ENCODE measurements at places on chromosomes 5 and 9.

DNA sequence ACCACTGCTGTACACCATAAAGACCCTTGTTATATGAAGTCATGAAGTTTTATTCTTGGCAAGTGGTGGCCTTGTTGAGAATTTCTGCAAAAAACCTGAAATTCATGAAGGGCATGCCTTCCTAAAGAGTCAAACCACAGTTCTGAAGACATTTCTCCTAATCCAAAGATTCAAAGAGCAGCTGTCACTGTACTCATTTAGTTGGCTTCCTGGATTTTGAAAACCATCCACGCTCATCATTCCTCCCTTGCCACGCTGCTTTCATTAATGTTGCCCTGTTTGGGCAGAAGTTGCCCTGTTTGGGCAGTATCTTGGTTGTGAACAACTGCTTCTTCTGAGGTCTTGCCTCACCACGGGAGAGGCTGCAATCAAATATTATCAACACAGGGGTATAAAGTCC lies 560.3 kb upstream of the TLE4 start:
- no peak overlapping the region for H3K27ac ChIP-seq
- no peaks in the 10 kb centered on the region for H3K4me1 ChIP-seq
- DNase-seq: no peak
- no peaks in the 10 kb centered on the region for H3K36me3 ChIP-seq
- no peaks in the 10 kb centered on the region for H3K27me3 ChIP-seq

- H3K27me3 ChIP-seq: no peaks in the 10 kb centered on the region
- H3K27ac ChIP-seq: no peak overlapping the region
- H3K36me3 ChIP-seq: no peaks in the 10 kb centered on the region
Observed at GRCh38 chr5:159257007-159257406, 6.1 kb upstream of the UBLCP1 start.

DNA sequence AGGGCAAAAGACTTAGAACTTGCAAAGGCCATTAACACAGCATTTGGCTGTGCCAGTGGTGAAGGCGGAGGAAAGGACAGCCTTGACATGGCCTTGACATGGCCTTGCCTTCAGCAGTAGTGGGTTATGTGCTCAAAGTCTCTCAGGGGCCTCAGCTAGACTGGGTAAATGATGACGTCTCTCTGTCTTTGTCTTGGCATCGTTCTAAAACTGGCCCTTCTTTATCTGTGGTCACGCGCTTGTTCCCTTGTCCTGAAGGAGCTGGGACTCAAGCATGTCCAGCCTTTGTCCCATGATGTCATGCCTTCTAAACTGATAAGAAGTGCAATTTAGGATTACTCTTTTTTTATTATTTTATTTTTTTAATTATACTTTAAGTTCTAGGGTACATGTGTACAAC lies 88.7 kb upstream of the ATP10B start:
- H3K4me3 ChIP-seq: no peak overlapping the region
- no peak overlapping the region for H3K27ac ChIP-seq
- H3K36me3 ChIP-seq: no peaks in the 10 kb centered on the region
- H3K4me1 ChIP-seq: no peaks in the 10 kb centered on the region

DNA sequence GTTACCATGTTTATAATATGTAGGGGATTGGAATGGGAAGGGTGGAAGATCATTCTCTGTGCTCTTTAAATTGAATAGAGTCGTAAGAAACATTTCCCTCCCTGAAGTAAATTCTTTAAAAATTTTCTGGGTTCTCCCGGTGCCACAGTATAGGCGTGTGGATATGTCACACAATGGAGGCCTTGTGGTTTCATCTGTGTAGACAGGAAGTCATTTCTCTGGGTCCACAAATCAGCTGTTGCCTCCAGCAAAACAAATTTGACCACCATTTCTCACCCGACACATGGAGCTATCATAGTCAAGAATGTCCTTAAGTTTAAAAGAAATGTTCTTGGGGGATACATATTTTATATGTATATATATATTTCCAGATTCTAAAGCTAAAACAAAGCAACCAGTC lies 17.4 kb downstream of the CEP78 start:
- H3K36me3 ChIP-seq: peaks cover 5% of the 10 kb centered on the region
- no peaks in the 10 kb centered on the region for H3K27me3 ChIP-seq
- H3K27ac ChIP-seq: no peak overlapping the region
- H3K4me3 ChIP-seq: no peak overlapping the region

DNA sequence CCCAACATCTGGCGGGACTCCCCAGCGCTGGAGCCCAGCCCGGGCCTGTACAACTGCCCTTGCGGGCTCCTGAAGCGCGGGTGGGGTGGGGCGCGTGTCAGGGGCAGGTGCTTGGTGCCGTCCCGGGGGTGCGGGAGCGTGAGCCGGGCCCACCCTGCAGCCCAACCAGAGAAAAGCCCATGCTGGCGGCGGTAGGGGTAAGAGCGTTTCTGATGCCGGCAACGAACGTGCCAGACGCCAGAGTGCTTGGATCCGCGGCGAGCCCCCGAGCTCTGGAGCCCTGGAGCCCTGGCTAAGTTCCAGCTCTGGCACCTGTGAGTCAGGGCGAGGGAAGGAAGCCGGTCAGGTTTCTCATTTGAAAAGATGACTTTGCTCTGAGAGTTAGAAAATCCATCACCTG lies 58.0 kb downstream of the ZNF510 start:
- H3K27me3 ChIP-seq: peaks cover 5% of the 10 kb centered on the region
